ENCODE measurements at places on chromosomes 2 and 18.

DNA sequence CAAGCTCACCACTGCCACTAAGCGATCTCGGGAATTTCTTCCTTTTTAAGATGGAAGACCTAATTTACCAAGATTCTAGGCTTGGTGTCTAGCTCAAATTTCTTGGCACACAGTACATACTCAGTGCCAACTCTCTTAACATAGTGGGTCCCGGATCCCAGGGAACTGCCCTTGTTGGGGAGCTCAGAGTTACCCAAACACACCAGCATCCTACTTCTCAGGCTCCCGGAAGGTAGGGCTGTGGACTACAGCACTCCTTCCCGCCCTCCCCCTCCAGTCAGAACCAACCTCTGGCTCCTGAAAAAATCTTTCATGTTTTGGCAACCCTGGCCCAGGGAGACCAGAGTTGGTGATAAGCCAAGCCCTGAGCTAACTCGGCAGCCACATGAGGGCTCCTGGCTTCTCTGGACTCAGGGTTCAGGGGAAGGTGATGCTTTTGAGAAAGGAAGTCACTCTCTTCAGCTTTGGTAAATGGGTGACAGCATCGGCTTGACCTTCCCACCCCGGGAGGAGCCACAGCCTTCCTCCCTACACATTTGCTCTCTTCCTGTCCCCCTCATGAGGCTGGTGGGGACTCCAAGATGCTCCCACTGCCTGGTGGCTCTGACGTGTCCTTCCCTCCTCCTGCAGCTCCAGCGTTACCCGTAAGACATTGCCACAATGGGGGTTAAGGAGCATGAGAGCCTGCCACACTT is 8.8 kb downstream of the ODC1 start:
- DNase-seq = no peak

GRCh38 chr2:187379869-187380268 is 68.2 kb downstream of the CALCRL start:
- DNase-seq = no peak

GRCh38 chr2:15142069-15142689 is 419.0 kb downstream of the NBAS start:
- peak; percentile 41 for DNase-seq

DNA sequence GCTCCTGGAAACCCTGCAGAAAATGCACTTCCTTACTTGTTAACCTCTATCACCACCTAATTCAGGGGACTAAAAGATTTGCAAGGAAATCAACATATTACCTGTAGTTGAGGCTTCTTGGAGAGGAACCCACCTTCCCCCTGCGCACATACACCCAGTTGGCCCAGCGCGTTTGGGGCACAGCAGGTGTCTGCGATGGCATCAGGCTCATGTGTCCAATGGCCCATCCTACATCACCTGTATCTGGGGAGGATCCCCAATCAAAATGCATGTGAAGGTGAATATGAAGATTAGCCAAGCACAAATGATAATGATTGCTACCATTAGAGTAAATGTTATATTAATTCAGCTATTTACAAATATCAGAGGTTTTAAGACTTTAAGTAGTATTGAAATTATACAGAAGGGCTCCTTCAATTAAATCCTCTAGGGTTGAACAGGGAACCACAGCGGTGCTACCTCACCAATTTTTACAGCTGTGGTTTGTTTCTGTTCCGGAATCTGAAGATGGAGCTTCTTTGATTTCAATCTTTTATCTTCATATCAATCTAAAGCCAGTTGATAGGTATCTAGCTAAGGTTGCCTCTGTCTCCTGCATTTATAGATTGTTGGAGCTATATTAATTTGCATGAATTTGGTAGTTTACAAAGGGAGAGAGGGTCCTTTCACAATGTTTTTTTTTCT is 486.0 kb downstream of the RNF144A start:
- DNase-seq = no peak

- no peak for DNase-seq
These were observed 41.7 kb upstream of the SLC3A1 start for GRCh38 chr2:44233450-44234128.

DNA sequence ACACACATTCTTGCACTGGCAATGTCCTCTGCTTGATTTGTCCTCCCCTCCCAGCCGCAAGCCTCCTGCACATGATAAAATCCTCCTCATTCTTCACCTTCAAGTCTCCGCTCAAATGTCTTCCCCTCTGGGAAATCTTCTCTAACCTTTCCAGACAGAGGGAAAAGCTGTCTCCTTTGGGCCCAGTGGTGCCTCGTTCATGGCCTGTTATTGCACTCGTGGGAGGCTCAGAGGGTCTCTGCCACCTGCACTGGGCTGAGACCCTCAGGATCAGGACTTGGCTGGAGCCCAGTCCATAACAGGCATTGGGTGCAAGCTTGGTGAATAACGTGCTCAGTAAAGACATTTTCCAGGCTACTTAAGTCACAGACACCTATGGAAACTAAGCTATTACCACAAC is 68.6 kb downstream of the PTGR3 start:
- DNase-seq = no peak

GRCh38 chr2:238016526-238016925 is 44.3 kb upstream of the SCLY start:
- DNase-seq = no peak

DNA sequence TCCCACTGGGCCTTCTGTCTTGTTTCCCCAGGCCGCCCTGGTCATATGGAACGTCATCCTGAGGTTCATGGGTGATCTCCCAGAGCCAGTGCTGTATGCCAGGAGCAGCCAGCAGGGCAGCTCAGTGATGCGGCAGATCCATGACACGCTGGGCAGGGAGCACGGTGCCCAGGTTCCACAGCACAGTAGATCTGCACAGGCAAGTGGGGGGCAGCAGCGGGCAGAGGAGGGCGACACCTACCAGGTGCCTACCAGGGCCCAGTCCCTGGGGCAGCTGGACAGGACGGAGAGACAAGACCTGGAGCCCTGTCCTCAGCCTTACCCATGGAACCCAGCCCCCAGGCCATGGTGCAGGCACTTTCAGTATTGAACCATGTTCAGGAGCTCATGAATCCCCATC is 36.1 kb upstream of the GPR17 start:
- no peak for DNase-seq

DNA sequence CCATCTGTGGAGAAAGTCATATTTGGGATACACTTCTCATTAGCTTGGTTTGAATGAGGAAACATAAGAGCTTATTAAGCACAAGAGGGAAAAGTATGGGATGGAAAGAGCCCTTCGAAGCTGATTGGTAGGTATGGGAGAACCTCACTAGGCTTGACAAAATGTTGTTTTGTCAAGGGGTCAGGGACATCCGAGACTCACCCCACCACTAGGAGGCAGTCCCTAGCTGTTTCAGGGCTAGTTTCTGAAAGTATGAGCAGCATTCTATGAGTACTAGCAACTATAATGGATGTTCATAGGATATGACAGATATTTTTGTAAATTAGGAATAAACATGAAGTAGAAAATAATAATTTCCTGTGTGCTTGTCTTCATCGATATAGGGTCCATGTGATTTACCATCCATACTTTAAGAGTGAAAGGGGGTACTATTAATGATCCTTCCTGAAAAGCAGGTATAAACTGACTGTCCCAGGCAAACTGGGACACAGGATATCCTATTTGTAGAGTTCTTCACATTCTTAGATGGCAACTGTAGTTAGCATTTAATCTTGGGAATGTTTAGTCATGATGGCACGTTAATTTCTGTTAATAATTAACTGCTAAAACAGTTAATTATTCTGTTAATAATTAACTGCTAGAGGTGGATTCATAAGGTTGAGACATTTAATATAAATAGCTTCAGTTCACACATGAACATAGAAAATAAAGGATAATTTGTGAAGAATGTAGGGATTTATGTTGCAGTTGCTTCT is 28.4 kb downstream of the OTX1 start:
- no peak for DNase-seq

DNA sequence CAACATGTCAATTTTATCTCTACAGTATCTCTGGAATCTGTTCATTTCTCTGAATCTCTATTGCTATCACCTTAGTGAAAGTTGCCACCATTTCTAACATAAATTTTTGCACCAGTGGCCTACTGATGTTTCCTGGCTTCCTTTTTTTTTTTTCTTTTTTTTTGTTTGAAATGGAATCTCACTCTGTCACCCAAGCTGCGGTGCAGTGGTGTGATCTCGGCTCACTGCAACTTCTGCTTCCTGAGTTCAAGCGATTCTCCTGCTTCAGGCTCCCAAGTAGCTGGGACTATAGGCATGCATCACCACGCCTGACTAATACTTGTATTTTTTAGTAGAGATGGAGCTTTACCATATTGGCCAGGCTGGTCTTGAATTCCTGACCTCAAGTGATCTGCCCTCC is 35.1 kb downstream of the KCNJ13 start:
- DNase-seq = no peak

DNA sequence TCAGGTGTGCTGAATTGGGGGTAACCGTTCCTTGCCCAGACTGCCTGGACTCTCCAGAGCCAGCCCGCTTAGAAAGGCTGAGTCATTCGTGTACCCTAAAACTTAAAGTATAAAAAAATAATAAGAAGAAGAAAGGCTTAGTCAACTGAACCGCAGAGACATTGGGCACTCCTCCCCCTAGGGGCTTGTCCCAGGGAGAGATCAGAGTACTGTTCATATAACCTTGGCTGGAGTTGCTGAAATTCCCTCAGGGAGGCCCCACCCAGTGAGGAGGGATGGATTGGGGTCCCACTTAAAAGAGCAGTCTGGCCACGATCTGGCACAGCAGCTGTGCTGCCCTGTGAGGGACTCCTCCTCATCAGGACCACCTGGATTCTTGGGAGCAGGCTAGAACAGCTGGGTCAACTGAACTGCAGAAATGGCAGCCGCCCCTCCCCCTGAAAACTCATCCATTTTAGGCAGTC is 37.2 kb downstream of the ANKRD12 start:
- DNase-seq = no peak

DNA sequence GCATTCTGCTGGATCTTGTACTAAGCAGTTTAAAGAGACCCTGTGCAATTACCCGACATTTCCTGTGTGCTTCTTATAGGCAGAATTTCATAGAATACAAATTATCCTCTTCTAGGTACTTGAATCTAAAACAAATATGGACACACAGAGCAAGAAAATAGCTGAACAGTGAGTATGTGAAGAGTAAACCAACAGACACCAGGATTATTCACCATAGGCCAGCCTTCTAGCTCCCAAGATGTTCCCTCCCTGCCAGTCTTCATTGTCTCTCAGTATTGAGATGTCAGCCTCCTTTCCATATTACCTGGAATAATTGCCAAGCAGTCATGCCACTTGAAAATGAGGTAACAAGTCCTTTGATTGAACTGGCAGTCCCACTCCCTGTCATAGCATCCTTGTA is 187.1 kb downstream of the PTPRM start:
- DNase-seq = no peak

- DNase-seq = no peak
These were observed 2.6 kb downstream of the BAZ2B start for GRCh38 chr2:159613651-159614285.

DNA sequence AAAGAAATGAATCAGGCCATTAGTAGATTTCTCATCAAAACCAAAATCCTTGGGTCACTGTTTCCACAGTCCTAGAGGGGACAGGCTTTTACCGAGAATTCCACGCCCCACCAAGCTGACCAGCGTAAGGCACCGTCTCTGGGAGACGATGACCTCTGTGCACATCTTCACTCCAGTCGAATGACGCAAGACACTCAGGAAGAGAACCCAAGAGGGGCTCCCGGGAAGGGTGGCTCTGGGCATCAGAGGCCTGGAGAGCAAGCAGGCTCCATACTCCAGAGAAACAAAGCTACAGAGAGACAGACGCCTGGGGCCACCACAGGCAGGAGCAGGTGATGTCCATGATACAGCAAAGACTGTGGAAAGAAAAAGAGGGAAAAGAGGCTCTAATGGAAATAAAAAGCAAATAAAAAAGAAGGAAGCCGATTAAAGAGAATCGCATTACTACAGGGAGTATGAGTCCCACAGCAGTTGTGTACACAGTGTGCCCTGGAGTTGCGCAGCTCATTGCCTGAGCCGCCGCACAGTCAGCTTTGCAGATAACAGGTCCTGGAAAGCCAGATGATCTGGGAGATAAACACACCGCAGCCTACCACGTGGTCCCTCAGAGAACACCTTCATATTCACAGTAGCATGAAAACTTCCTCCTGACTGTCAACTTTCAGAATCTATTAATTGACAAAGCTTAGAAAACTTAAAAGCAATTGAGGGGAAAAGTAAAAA is 572.7 kb upstream of the SALL3 start:
- no peak for DNase-seq

DNA sequence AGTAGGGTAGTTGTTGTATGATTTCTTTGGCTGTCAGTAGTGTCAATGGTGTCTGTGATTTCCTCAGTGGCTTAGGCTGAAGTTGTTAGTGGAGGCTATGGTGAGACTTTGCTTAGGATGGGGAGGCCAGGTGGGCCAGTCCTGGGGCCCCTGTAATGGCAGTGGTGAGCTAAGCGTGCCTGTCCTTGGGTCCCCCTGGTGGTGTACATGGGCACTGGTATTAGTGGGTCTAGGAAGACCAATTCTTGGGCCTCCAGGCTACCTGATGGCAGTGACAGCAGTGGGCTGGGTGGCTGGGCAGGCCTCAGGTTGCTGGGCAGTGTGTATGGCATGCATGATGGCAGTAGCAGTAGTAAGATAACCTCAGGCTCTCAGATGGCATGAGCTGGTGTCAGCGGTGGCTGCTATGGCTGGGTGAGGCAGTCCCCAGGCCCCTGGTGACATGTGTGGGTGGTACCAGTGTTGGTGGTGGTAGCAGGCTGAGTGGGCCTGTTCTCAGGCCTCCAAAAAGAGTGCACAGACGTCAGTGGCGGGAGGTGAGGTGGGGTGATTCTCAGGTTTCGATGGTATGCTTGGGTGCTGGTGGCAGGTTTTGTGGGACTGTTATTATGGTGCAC is 103.2 kb downstream of the KLHL14 start:
- no peak for DNase-seq

DNA sequence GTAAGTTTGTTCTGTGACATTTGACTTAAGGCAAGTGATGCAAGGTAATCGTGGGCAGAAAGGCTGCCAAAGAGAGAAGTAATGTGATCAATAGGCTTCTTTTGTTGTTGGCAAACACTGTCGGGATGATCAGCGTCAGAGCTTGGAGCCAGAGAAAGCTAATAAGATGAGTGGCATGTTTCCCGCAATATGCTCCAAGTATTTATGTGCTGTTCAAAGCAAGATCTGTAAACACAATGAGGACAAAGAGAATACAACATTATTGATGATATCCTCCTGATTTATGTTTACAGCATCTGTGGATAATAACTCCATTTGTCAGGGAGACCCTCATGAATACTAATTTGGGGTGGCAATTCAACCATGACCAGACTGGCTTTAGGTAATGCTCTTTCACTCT is 603.3 kb downstream of the TDRD15 start:
- DNase-seq = no peak
